ENCODE measurements at places on chromosomes 4 and X.

- DNase-seq = no peak
Measured at GRCh38 chr4:161813889-161814288, 349.9 kb downstream of the FSTL5 start.

DNA sequence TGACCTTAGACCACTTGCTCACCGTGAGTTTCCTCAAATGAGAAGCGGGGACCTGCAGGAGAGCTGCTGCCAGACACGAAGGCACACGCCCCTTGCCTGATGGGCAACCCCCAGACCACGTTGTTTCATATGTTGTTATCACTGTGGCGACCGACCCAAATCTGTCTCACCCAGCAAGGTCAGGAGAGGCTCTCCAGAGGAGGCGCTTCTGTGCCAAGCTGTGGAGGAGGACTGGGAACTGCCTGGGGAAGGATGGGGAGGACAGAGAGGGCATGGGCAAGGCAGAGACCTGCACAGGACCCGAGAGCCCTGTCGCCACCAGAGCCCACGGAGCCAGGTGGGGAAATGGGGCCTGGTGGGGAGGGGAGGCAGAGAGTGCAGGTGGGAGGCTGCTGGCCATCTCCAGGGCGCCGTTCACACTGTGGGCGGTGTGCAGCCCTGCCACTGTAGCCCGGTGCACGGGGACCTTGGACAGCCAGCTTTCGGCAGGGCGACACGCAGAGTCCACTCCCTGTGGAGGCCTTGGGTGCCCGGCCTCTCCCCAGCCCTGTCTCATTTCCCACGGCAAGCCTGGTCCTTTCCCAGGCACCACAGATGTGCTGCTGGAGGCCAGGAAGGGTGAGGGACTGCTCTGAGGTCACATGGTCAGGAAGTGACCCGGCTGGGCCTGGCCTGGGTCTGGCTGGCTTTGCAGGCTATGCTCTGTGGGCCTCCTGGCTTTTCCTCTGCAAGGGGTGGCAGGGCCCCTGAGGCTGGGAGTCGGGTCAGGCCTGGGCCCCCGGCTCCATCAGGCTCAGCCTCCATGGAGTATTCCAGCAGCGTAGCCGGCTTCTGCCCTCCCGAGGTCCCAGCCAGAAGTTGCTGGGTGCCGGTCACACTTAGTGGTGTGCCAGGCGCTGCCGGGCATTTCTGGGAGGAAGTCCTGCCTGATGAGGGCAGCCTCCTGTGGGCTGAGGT is 3.2 kb downstream of the HTRA3 start:
- DNase-seq = no peak

- DNase-seq = no peak
Measured at GRCh38 chr4:16417198-16417597, 190.9 kb upstream of the TAPT1 start.

DNA sequence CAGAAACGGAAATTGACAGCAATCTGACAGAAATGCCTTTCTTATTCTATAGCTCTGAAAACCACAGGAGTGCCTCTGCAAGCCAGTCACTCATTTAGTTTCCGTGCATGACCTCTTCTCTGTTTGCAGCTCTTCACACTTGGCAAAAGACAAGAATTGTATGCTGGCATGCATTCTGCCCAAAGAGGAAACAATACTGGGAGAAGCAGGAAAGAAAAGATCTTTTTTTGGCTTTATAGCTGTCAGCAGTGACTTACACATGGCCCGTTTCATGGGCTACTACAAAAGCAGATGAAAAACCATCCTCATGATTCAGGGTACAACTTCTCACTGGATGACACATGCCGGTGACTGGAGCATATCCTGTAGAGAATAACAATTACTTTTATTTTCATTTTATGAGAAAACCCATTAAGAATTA is 249.4 kb downstream of the ADAMTS3 start:
- DNase-seq = no peak

DNA sequence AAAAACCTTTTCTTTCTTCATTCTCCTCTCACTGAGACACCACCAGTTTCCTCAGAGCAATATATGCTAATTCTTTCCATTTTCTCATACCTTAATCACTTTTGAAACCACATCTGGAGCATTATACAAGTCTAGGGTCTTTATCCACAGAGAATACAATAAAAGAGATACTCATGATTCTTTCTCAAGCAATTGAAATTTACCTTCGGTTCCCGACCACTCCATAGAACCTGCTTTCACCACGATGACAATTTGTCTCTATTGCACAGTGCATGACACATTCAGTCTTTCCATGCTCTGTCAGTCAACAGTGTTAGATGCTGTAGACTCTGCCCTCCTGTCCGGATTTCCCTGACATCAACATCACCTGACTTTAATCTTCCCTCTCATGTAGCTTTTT is 409.3 kb upstream of the NWD2 start:
- no peak for DNase-seq

- DNase-seq = no peak
Measured at GRCh38 chr4:86611757-86612156, 17.6 kb downstream of the PTPN13 start.

DNA sequence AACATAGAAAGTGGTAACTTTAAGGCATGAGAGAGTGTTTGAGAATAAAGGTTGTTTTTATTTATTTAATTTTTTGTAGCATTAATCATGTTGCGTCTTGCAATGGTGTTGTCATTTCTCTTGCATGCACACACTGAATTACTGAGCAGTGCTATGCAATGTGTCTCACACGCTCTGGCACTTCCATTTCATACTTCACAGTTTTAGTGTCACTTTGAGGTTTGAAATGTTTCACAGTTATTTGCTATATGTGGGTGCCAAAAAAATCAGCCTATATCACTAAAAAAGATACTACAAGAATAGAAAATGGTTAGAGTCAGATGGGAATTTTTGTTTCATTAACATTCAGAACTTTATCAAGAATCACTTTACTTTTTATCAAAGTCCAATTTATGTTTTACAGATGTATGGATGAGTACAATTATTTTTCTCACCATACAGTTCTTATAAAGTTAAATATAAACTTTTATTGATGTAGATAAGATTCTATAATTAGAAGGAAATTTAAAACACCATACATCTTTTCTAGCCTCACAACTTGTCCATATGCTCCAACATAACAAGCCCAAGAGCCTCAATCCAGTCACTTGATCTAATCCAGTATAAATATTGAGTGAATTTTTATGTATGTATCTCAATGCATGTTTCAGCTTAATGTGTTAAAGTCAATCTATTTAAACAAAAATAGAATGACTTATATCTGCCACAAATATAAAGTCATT is 114.0 kb downstream of the IQCM start:
- no peak for DNase-seq

DNA sequence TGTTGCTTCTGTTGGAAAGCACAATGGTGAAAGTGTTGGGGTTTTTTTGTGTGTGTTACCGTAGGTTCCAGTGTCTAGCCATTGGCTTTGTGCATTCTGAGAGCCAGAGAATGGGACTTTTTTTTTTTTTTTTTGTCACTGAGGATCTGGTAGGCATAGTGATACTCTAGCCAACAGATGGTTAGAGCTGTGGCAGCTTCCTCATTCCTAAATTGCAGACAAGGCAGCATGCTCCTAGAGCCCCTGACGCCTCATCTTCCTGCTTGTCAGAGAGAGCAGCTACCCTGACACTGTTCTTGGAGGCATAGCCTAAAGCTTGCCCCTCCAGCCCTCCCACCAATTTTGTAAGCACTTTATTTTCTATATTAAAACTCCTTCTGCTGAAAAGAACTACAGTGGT is 27.0 kb downstream of the ARHGEF9 start:
- no peak for DNase-seq

GRCh38 chrX:42109428-42109827 is 186.1 kb upstream of the CASK start:
- no peak for DNase-seq

- DNase-seq = no peak
Measured at GRCh38 chr4:71680706-71681105, 103.2 kb downstream of the GC start.

- DNase-seq = no peak
Measured at GRCh38 chr4:41643331-41643730, 105.2 kb downstream of the PHOX2B start.
